Smooth muscle cell of bladder (primary cell): ENCODE measurements at places on chromosomes 2 and 18. TPM values are rescaled to one million over a fixed set of nuclear protein-coding genes. Genes with fewer than 3 reads are reported as not detected.

DGUOK gene
- total RNA-seq, result 50.9 and 54.0 TPM in 2 replicates

PPIG gene
- total RNA-seq, result 19.6 and 22.9 TPM in 2 replicates

STON1 gene
- 27.3 and 48.2 TPM in 2 replicates for total RNA-seq

PRR30 gene
- total RNA-seq, result not detected in 2 replicates

ANKRD53 gene
- 0.14 and 0.37 TPM in 2 replicates for total RNA-seq

GPBAR1 gene
- 0.14 and 0.37 TPM in 2 replicates for total RNA-seq

NLRC4 gene
- total RNA-seq, result not detected in 2 replicates

CRYGD gene
- not detected in 2 replicates for total RNA-seq

SH3RF3 gene
- total RNA-seq, result 2.6 and 3.7 TPM in 2 replicates

CTAGE1 gene
- not detected in 2 replicates for total RNA-seq

PDE1A gene
- total RNA-seq, result 27.2 and 42.4 TPM in 2 replicates

RAX gene
- not detected in 2 replicates for total RNA-seq

TEX44 gene
- not detected in 2 replicates for total RNA-seq

BBS5 gene
- total RNA-seq, result 4.7 and 6.6 TPM in 2 replicates

ATF2 gene
- total RNA-seq, result 35.8 and 39.8 TPM in 2 replicates

REG1B gene
- total RNA-seq, result not detected in 2 replicates

GALNT1 gene
- 93.9 and 114 TPM in 2 replicates for total RNA-seq

C2orf78 gene
- total RNA-seq, result not detected in 2 replicates

C1QL2 gene
- not detected in 2 replicates for total RNA-seq
